M059J (cell line): ENCODE measurements at places on chromosomes 7 and 10. TPM values are rescaled to one million over a fixed set of nuclear protein-coding genes. Genes with fewer than 3 reads are reported as not detected.

The UBN2 gene
- total RNA-seq, result 3.4 and 4.2 TPM in 2 replicates

The PON1 gene
- not detected in 2 replicates for total RNA-seq

The RBP3 gene
- total RNA-seq, result not detected in 2 replicates

The LRRN3 gene
- 5.9 and 7.8 TPM in 2 replicates for total RNA-seq

The MYL10 gene
- not detected in 2 replicates for total RNA-seq

The CHST15 gene
- total RNA-seq, result 15.2 and 15.6 TPM in 2 replicates

The OR6B1 gene
- not detected in 2 replicates for total RNA-seq

The ACSM6 gene
- total RNA-seq, result not detected in 2 replicates

The ARHGEF5 gene
- 3.3 and 4.2 TPM in 2 replicates for total RNA-seq

The ZNF679 gene
- not detected in 2 replicates for total RNA-seq

The ANXA11 gene
- total RNA-seq, result 62.7 and 102 TPM in 2 replicates

The AMPH gene
- 1.9 and 3.1 TPM in 2 replicates for total RNA-seq

The AGAP6 gene
- total RNA-seq, result 2.5 and 3.1 TPM in 2 replicates

The SFRP4 gene
- total RNA-seq, result 0.27 and 0.86 TPM in 2 replicates
